ENCODE measurements at places on chromosomes 3 and 15.

DNA sequence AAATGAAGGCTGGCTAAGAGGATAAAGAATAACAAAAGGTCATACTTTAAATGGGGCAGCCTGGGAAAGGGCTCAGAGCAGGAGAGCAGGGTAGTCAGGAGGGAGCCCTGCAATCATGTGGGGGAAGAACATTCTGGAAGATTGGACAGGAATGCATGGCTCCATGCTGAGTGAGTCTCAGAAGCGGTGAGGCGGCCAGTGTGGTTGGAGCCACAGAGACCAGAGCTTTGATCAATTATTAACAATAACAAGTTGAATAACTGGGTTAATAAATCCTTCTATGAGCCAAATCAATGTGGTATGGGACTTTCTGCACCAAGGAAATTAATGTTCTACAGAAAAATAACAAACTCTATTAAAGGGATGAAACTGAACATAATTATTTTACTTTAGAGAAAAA, 57.9 kb upstream of the DCUN1D1 start:
- no peak overlapping the region for H3K4me3 ChIP-seq
- no peaks in the 10 kb centered on the region for H3K27me3 ChIP-seq
- H3K4me1 ChIP-seq = no peaks in the 10 kb centered on the region
- H3K27ac ChIP-seq = no peak overlapping the region
- DNase-seq = no peak

DNA sequence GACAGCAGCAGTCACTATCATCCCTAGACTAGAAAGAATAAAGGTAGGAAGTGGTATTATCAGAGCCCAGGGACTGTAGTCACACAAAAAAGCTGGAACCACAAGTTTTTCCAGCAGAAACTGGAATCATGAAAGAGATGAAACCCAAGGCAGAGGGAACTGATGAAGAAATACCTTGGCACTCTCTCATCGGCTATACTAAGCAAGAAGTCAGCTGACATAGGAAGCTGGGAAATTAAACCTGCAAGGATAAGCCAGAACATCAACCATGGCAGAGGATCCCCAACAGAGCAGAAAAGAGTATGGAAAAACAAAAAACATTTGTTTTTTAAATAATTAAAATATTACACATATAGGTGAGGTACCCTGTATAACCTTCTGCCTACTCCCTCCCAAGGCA, 86.5 kb downstream of the AQR start:
- peaks cover 40% of the 10 kb centered on the region for H3K36me3 ChIP-seq
- H3K27me3 ChIP-seq = no peaks in the 10 kb centered on the region
- no peak overlapping the region for H3K4me3 ChIP-seq
- H3K4me1 ChIP-seq = no peaks in the 10 kb centered on the region

GRCh38 chr15:35852818-35853624, 307.1 kb upstream of the DPH6 start:
- no peak overlapping the region for H3K27ac ChIP-seq
- no peak overlapping the region for H3K4me3 ChIP-seq
- no peak for DNase-seq

GRCh38 chr3:30655187-30655812, 48.9 kb downstream of the TGFBR2 start:
- peaks cover 96% of the 10 kb centered on the region for H3K36me3 ChIP-seq
- DNase-seq = no peak
- no peak overlapping the region for H3K27ac ChIP-seq

- H3K27me3 ChIP-seq = no peaks in the 10 kb centered on the region
- H3K36me3 ChIP-seq = no peaks in the 10 kb centered on the region
- DNase-seq = no peak
- H3K27ac ChIP-seq = no peak overlapping the region
- no peaks in the 10 kb centered on the region for H3K4me1 ChIP-seq
Observed at GRCh38 chr3:95277613-95278012, 1214.8 kb downstream of the NSUN3 start.

DNA sequence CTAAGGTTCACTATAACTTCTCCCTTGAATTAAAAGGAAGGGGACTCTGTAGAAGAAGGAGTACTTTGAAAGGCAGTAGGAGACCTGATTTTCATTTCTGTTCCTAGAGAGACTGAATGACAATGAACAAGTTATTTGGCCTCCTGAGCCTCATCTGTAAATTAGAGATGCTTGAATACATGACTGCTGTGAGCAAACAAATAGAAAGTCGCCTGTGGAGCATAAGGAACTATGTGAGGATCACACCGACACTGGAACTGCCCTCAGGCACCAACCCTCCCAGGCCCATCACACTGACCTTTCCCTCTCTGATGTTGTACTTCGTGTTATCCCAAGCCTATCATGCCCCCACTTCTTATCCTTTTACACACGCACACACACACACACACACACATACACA, 48.6 kb downstream of the IMPG2 start:
- H3K27me3 ChIP-seq = no peaks in the 10 kb centered on the region
- H3K4me3 ChIP-seq = no peak overlapping the region
- no peak for DNase-seq
- H3K36me3 ChIP-seq = no peaks in the 10 kb centered on the region

DNA sequence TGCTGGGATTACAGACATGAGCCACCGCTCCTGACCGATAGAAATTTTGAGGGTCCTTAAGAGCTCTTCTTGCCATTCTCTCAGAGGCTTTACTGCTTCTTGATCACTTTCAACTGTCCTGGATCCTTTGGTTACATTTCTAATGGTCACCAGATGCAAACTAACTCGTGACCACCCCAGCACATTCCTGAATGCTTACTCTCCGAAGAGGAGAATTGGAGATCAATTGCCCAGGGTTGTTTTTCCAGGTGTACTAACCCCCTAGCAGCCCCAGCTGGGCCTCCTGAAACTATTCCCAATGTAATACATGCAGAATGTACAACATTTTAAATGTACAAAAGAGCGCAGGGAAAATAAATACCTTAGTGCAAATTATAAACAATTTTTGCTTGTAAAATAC, 65.1 kb upstream of the TBL1XR1 start:
- H3K27ac ChIP-seq = no peak overlapping the region
- H3K4me1 ChIP-seq = peaks cover 6% of the 10 kb centered on the region
- no peak overlapping the region for H3K4me3 ChIP-seq
- DNase-seq = peak; percentile 27
- H3K27me3 ChIP-seq = no peaks in the 10 kb centered on the region

GRCh38 chr3:160956785-160957184, 148.4 kb downstream of the B3GALNT1 start:
- no peaks in the 10 kb centered on the region for H3K36me3 ChIP-seq
- H3K27me3 ChIP-seq = no peaks in the 10 kb centered on the region
- no peak overlapping the region for H3K27ac ChIP-seq
- peak; percentile 8 for DNase-seq

GRCh38 chr3:11452885-11453847, 181.0 kb downstream of the ATG7 start:
- H3K27ac ChIP-seq = no peak overlapping the region
- no peaks in the 10 kb centered on the region for H3K4me1 ChIP-seq
- H3K27me3 ChIP-seq = no peaks in the 10 kb centered on the region
- DNase-seq = peak; percentile 15
- no peak overlapping the region for H3K4me3 ChIP-seq

- no peaks in the 10 kb centered on the region for H3K36me3 ChIP-seq
- H3K27ac ChIP-seq = no peak overlapping the region
- no peaks in the 10 kb centered on the region for H3K27me3 ChIP-seq
- H3K4me3 ChIP-seq = no peak overlapping the region
- DNase-seq = no peak
Observed at GRCh38 chr3:41207355-41207754, 8.1 kb downstream of the CTNNB1 start.

GRCh38 chr3:140842984-140843649, 98.5 kb upstream of the SLC25A36 start:
- H3K36me3 ChIP-seq = no peaks in the 10 kb centered on the region
- H3K27me3 ChIP-seq = no peaks in the 10 kb centered on the region
- no peak for DNase-seq
- H3K27ac ChIP-seq = no peak overlapping the region
- no peak overlapping the region for H3K4me3 ChIP-seq
- H3K4me1 ChIP-seq = no peaks in the 10 kb centered on the region

DNA sequence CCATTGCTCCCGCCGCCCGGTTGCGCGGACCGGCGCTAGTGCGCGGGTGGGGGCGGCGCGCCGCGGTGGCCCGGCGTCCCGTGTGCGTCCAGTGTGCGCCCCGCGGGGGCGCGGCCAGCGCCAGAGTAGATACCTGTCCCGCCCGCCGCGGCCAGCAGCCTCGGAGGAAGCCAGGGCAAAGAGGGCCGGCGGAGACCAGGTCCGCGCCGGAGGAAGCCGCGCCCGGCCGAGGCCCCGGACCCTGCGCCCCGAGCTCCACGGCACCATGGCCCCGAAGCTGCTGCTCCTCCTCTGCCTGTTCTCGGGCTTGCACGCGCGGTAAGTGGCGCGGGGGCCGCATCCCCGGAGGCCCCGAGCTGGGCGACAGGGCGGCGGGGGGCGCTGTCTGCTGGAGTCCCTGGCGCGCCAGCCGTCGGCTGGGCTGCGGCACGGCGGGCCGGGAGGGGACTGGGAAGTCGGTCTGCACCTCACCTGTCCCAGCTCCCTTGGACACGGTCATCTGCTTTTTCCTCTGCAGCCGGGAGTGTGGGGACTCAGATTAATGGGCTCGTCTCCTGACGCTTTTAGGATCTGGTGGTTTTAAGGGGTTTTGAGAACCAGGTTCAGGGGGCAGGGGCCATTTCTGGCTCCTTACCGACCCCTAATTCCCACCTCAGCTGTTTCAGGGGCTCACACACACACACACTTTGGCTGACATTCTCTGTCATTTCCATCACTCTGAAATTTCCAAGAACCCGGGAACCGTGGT, 464 bp downstream of the GABRG3 start:
- H3K27me3 ChIP-seq = no peaks in the 10 kb centered on the region
- DNase-seq = no peak
- no peaks in the 10 kb centered on the region for H3K36me3 ChIP-seq
- no peak overlapping the region for H3K4me3 ChIP-seq

DNA sequence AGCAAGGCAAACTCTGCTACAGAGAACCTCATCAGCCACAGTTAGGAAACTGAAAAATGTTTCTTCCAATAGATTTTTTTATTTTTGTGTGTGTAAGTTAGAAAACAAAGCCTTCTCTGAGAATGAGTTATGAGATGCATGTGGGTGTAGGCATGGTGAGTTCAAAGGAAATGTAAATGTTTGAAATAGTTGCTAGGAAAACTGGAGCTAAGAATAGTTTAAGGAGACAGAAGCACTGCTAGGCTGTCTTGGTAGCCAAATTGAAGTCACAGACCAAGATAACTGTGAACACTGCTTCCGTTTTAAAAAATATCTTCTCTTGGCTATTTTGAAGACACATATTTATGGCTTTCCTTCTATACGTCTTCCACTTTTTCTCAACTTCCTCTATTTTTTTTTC, 1501.2 kb upstream of the CADM2 start:
- no peaks in the 10 kb centered on the region for H3K4me1 ChIP-seq
- no peak for DNase-seq
- H3K4me3 ChIP-seq = no peak overlapping the region

DNA sequence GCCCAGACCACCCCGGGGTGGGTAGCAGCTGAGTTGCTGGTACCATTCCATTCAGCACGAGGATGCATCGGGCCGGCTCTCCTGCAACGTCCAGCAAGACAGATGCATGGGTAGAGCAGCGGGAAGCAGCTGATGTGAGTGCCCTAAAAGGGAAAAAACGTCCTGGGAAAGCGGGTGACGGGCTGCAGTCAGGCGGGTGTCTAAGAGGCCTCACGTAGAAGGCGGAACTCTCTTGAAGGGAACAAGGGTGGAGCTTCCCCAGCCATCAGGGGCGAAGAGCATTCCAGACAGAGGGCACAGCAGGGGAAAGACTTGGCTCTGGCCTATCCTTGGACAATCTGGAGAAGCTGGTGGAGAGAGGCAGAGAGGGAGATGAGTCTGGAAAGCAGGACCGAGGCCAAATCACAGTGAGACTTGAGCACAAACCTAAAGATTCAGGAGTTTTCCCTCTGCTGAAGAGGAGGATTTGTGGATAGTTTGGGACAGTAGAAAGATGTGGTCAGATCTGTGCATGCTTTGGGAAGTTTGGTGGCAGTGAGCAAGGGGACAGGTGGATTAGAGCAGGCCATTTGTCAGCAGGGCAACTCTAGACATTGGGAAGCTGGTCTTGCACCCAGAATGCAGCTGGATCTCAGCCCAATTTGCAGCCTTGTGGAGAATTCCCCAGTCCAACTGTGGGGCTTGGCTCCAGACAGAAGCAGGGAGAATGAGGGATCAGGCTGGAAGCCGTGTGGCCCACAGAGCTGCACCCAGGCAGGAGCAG, 70.7 kb downstream of the SEMA5B start:
- peaks cover 6% of the 10 kb centered on the region for H3K4me1 ChIP-seq
- no peak overlapping the region for H3K4me3 ChIP-seq
- no peaks in the 10 kb centered on the region for H3K36me3 ChIP-seq
- no peak overlapping the region for H3K27ac ChIP-seq
- no peak for DNase-seq
